Glutamatergic neuron (in vitro differentiated cells): ENCODE measurements at places on chromosomes 7 and 10.
A peak's percentile ranks its signal among the peaks of the same experiment; 100 is the strongest.

DNA sequence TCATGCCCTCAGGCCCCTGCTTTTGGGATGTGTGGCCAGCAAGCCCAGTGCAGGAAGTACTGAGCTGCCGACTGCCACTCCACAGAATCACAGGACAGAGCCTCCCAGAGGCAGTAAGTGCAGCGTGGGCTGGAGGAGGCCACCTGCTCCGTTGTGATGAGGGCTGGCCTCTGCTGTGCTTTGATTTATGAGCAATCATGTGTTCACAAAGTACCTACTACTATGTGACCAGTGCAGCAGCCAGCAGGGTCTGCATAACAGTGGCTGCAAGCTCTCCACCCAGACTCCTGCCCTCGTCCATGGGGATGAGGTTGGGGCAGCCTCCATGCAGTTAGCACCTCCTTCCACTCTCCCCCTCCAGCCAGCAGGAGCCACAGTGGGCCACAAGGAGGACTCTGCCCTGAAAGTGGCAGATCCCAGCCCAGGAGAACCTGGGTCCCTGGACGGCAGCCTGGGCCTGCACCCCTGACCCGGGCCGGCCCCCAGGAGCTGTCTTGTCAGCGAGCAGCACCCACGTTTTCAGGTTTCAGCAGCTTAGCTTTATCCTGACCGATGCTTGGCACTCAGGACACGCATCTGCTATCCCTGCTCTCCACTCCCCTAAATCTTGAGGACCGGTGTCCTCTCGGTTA lies 37.7 kb upstream of the INSIG1 start:
- H3K27me3 ChIP-seq: peaks cover 5% of the 10 kb centered on the region
- no peak for DNase-seq
- no peak overlapping the region for H3K4me3 ChIP-seq
- no peaks in the 10 kb centered on the region for H3K36me3 ChIP-seq

DNA sequence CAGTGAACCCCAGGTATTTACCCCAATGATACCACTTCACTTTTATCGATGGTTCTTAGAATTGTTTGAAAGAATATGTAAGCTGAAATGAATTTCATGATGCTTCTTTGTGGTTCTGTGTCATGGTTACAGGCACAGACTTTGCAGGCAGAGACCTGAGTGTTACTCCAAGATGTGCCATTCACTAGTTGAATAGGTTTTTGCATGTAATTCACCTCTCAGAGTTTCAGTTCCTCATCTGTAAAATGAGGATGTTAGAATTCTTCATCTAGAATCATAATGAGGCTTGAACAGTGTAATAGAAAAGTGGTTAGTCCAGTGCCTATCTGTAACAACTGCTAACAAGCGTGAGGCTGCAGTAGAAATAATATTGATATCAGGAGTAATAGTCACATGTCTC lies 54.6 kb downstream of the VSTM2A start:
- no peak for DNase-seq
- H3K36me3 ChIP-seq: no peaks in the 10 kb centered on the region
- H3K4me3 ChIP-seq: no peak overlapping the region
- no peaks in the 10 kb centered on the region for H3K27me3 ChIP-seq
- no peak overlapping the region for H3K27ac ChIP-seq

GRCh38 chr10:17085011-17085725 lies 44.4 kb downstream of the CUBN start:
- no peaks in the 10 kb centered on the region for H3K36me3 ChIP-seq
- H3K4me3 ChIP-seq: no peak overlapping the region
- DNase-seq: no peak

DNA sequence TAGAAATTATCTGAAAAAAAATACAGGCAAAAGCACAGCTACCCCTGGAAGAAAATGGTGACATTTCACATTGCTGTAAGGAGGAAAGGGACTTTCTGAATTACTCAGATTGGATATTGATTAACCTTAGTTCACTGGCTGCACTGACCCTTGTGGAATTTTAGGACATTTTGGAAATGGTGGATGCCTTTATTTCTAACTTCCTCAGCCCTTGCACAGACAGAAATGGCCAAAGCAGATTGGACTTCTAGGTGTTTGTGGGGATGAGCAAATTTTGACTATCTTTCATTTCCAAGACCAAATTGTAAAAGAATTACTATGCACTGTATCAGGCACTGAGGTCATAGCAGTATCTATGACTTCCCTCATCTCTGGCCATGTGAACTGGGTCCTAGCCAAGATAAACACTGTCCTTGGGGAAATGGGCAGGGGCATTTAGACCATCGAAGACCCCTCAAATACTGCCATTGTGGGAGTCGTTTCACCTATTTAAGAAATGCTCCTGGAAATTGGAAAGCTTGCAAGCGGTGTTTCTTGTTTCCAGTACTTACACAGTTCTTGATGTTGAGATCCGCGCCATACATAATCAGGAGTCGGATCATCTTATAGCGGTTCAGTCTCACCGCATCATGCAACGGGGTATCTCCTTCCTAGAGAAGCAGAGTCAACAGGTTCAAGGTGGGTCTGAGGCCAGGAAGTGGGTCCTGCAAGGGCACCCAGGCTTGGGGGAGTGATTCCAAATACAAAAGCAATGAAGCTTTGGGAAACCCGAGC lies 5.7 kb downstream of the ANKRD1 start:
- no peaks in the 10 kb centered on the region for H3K4me1 ChIP-seq
- no peak overlapping the region for H3K4me3 ChIP-seq
- DNase-seq: no peak
- H3K27me3 ChIP-seq: peaks cover 7% of the 10 kb centered on the region
- H3K36me3 ChIP-seq: no peaks in the 10 kb centered on the region

DNA sequence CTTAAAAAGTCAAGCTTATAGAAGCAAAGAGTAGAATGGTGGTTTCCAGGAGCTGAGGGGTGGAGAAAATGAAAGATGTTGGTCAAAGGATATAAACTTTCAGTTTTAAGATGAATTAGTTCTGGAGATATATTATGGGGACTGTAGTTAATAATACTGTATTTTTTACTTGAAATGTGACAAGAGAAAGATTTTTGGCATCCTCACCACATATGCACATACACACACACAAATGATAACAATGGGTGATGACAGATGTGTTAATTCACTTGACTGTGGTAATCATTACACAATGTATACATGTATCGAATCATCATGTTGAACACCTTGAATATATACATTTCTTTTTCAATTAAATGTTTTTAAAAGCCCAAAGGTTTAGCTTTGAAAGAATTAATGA lies 32.7 kb upstream of the ZPBP start:
- no peaks in the 10 kb centered on the region for H3K27me3 ChIP-seq
- H3K4me3 ChIP-seq: no peak overlapping the region
- no peaks in the 10 kb centered on the region for H3K36me3 ChIP-seq

DNA sequence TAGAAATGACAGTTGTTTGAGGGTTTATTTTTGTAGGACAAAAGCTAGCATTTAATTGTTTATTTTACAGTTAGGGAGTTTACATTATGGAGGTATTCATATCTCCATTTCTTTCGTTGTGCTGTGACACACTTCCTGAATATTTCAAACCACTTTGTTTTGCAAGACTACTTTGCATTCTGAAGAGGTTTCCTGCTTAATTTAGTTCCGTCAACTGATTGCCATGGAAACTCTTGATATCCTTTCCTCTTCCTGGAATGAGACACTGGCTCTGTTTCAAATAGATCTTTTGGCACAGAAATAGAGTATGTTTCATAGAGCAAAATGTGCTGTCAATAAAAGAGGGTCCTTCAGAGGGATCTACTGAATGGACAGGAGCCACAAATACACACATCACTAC lies 159.5 kb upstream of the AGR3 start:
- H3K4me3 ChIP-seq: no peak overlapping the region
- H3K4me1 ChIP-seq: peaks cover 11% of the 10 kb centered on the region
- no peak overlapping the region for H3K27ac ChIP-seq
- no peak for DNase-seq
- H3K27me3 ChIP-seq: no peaks in the 10 kb centered on the region

DNA sequence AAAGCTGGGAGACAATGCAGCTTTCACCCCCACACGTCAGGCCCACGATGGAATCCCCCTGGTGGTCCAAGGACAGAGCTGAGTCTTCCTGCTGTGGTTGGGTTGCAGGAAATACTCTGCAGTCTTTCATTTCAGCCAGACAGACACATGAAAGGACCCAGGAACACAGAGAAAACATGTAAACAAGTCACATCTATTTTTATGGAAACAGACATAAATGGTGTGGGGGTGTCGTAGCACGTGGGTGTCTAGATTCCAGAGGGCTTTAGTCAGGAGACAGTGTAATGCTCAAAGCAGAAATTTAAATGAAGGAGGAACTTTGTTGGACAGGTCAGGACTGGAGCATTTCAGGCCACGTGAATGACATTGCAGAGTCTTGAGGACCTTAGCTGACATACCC lies 444.6 kb downstream of the SUGCT start:
- H3K27me3 ChIP-seq: no peaks in the 10 kb centered on the region
- H3K4me1 ChIP-seq: no peaks in the 10 kb centered on the region
- no peaks in the 10 kb centered on the region for H3K36me3 ChIP-seq
- H3K4me3 ChIP-seq: no peak overlapping the region
- no peak overlapping the region for H3K27ac ChIP-seq
- DNase-seq: no peak

- no peaks in the 10 kb centered on the region for H3K36me3 ChIP-seq
- H3K4me1 ChIP-seq: no peaks in the 10 kb centered on the region
- no peak overlapping the region for H3K4me3 ChIP-seq
Observed at GRCh38 chr10:88971221-88972061, 18.9 kb upstream of the ACTA2 start.

DNA sequence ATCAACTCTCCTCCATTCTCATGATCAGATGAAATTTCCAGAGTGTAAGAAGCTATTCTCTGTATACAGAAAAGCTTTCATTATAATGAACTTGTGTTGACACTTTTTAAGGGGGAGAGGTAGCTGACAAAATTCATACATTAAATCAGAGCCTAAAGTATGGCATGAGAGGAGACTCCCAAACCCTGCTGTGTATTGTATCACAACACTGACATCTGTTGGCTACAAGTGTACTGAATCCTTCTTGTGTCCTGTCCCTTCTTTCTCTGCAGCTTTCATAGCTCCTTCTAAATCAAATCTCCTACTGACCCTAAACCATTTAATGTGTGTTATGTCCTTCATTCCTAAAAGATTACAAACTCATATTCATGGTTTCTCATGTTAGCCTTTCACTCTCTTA lies 70.9 kb downstream of the GCC1 start:
- peaks cover 25% of the 10 kb centered on the region for H3K4me1 ChIP-seq
- H3K27me3 ChIP-seq: peaks cover 3% of the 10 kb centered on the region
- peak overlapping the region; percentile 46 for H3K27ac ChIP-seq
- DNase-seq: no peak
- no peak overlapping the region for H3K4me3 ChIP-seq
- no peaks in the 10 kb centered on the region for H3K36me3 ChIP-seq

- H3K4me1 ChIP-seq: peaks cover 4% of the 10 kb centered on the region
- no peak within 1 kb of the TSS for H3K27ac ChIP-seq
- H3K36me3 ChIP-seq: no peaks in the 10 kb centered on the region
- peak; percentile 70 for DNase-seq
- peaks cover 15% of the 10 kb centered on the region for H3K27me3 ChIP-seq
Observed at GRCh38 chr7:31051598-31052486, at the start of gene ADCYAP1R1. ADCYAP1R1 (plus strand) TSS chr7:31052308; CDS start chr7:31063265, 10,957 bp downstream.

DNA sequence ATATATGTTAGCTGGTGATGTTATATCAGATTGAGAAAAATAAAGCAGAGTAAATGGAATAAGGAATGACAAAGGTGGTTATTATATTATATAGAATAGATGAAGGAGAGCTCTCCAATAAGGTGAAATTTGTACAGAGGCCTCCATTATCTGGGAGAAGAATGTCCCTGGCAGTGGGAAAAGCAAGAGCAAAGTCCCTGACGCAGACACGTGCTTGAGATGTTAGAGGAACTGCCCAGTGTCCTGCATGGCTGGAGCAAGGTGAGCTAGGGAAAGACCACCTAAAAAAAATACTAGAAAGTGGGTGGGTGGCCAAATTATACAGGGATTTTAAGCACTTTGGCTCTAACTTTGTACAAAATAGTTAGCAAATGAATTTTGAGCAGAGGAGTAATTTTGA lies 120.7 kb downstream of the MDFIC start:
- no peak overlapping the region for H3K4me3 ChIP-seq
- H3K4me1 ChIP-seq: no peaks in the 10 kb centered on the region

DNA sequence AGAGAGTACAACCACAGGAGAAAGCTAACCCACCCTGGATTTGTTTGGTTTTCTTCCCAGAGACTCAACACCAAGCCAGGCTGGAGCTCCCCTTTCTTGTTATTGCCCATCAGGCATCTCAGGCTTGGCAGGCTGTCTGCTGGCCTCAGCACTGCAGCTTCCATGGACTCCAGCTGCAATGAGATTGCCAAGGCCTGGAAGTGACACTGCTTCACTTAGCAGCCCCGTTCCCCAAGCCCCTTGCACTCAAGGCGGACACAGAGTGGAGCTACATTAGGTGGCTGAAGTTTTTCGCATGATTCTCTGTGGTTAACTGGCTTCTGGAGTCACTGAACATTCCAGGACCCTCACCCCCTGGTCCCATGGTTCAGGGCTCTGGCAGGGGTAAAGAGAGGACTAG lies 163.1 kb upstream of the GDF10 start:
- H3K4me1 ChIP-seq: no peaks in the 10 kb centered on the region
- peaks cover 3% of the 10 kb centered on the region for H3K27me3 ChIP-seq
- H3K36me3 ChIP-seq: no peaks in the 10 kb centered on the region
- DNase-seq: no peak
- H3K27ac ChIP-seq: no peak overlapping the region
- H3K4me3 ChIP-seq: no peak overlapping the region

GRCh38 chr7:138431517-138431916 lies 28.5 kb upstream of the TRIM24 start:
- H3K27ac ChIP-seq: no peak overlapping the region
- no peaks in the 10 kb centered on the region for H3K27me3 ChIP-seq
- DNase-seq: no peak
- no peak overlapping the region for H3K4me3 ChIP-seq
- H3K36me3 ChIP-seq: peaks cover 30% of the 10 kb centered on the region

DNA sequence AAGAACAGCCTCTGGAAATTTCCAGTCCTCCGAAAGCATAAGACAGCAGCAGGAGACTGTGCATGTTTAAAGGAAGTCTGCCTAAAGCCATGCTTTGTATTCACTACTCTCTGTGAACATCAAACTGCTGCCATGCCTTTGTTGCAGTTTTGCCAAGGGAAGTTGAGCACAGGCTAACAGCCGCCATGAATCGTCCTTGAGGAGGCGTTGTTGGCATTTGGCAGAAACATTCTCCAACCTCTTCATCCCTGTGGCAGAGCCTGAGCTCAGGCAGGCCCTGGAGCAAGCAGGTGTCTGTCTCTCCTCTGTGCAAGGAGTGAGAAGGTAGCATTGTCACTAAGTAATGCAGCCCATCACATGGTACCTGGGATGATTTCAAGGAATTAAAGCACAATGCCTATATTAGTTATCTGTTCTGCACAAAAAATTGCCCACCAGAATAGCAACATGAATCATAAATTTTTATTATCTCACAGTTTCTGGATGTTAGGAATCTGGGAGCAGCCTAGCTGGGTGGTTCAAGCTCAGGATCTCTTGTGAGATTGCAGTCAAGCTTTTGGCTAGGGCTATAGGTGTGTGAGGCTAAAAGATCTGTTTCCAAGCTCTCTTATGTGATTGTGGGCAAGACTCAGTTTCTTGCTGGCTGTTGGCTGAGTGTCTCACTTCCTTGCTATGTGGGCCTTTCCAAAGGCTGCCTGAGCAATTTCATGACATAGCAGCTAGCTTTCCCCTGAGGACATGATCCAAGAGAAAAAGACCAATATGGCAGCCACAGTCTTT lies 46.5 kb upstream of the KIAA1217 start:
- H3K36me3 ChIP-seq: no peaks in the 10 kb centered on the region
- no peak overlapping the region for H3K4me3 ChIP-seq
- H3K27me3 ChIP-seq: no peaks in the 10 kb centered on the region
- H3K4me1 ChIP-seq: no peaks in the 10 kb centered on the region
